MCF 10A (cell line): ENCODE measurements at places on chromosomes 6 and 20. TPM values are rescaled to one million over a fixed set of nuclear protein-coding genes. Genes with fewer than 3 reads are reported as not detected.

DNA sequence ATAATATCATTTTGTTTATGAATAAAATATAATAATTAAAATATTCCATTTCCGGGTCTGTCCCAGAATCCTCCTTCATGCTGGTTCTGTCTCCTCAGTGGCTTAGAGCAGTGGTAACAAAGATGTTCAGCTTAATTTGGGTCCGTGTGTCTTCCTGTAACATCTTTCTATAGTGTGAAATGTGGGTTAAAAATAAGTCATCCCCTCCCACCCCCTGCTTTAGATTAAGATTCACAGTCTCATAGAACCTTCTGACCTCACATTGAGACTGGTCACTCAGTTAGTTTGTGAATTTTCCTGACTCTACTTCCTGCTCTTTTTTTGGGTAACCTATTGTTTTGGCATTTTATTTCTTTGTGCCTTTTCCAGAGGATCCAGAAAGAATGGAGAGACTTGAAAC, 55.2 kb downstream of the SLX4IP start:
- no peak overlapping the region for H3K27ac ChIP-seq
- H3K4me3 ChIP-seq = no peak overlapping the region
- H3K36me3 ChIP-seq = no peaks in the 10 kb centered on the region
- peaks cover 17% of the 10 kb centered on the region for H3K4me1 ChIP-seq
- no peaks in the 10 kb centered on the region for H3K27me3 ChIP-seq

DNA sequence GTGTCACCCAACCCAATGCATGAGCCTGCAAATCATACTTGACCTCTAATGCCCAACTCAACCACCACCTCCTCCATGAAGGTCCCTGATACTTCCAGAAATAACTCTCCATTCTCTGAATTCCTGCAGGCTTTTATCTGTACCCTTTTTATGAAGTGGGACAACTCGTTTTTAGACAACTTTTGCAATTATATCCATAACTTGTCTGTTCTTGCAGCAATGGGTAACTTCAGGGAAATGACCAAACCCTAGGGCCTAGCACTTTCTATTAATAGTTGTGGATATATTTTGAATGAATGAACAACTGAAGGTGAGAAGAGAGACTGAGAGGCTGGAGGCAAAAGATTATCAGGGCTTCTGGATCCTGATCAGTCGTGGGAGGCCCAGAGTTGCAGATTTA, 236.6 kb upstream of the MOCS1 start:
- H3K4me3 ChIP-seq = no peak overlapping the region
- H3K27ac ChIP-seq = no peak overlapping the region
- H3K27me3 ChIP-seq = no peaks in the 10 kb centered on the region
- no peaks in the 10 kb centered on the region for H3K4me1 ChIP-seq
- H3K36me3 ChIP-seq = no peaks in the 10 kb centered on the region

- no peaks in the 10 kb centered on the region for H3K36me3 ChIP-seq
- no peak for DNase-seq
- no peak overlapping the region for H3K27ac ChIP-seq
- peaks cover 91% of the 10 kb centered on the region for H3K27me3 ChIP-seq
- H3K4me3 ChIP-seq = no peak overlapping the region
These were observed 21.1 kb downstream of the FOXA2 start for GRCh38 chr20:22563062-22563965.

GRCh38 chr6:153101461-153101860, 29.6 kb downstream of the RGS17 start:
- DNase-seq = no peak
- no peak overlapping the region for H3K4me3 ChIP-seq
- H3K36me3 ChIP-seq = no peaks in the 10 kb centered on the region
- H3K4me1 ChIP-seq = peaks cover 15% of the 10 kb centered on the region
- H3K27ac ChIP-seq = no peak overlapping the region

DNA sequence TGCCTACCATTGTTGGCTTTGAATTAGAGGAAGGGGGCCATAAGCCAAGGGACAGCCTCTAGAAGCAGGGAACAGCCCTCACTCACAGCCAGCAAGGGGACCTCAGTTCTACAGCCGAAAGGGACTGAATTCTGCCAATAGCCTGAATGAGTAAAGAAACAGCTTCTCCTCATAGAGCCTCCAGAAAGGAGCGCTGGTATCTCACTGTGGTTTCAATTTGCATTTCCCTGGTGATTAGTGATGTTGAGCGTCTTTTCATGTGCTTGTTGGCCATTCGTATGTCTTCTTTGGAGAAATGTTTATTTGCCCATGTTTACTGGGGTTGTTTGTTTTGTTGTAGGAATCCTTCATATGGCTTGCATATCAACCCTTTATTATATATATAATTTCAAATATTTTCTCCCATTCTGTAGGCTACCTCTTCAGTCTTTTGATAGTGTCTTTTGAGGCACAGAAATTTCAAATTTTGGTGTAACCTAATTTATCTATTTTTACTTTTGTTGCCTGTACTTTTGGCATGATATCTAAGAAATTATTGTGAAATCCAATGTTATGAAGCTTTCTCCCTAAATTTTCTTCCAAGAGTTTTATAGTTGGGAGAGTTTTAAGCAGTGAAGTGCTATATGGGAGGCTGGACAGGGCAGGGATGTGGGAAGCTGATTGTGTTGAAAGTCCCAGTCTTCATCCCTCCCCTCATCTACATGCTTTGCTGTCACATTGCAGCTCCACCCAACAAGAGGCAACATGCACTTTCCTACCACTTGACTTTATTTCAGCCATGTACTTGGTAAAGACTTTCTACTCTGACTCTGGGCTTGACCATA, 82.3 kb upstream of the SHLD1 start:
- H3K27ac ChIP-seq = peak overlapping the region; percentile 1
- DNase-seq = no peak
- no peak overlapping the region for H3K4me3 ChIP-seq
- no peaks in the 10 kb centered on the region for H3K27me3 ChIP-seq
- H3K36me3 ChIP-seq = peaks cover 6% of the 10 kb centered on the region

GRCh38 chr20:48686238-48687116, 141.3 kb downstream of the PREX1 start:
- DNase-seq = peak; percentile 65
- H3K36me3 ChIP-seq = no peaks in the 10 kb centered on the region
- H3K4me3 ChIP-seq = no peak overlapping the region
- peaks cover 10% of the 10 kb centered on the region for H3K4me1 ChIP-seq

- no peaks in the 10 kb centered on the region for H3K4me1 ChIP-seq
- H3K4me3 ChIP-seq = no peak overlapping the region
- no peaks in the 10 kb centered on the region for H3K27me3 ChIP-seq
- no peak overlapping the region for H3K27ac ChIP-seq
These were observed 150.7 kb upstream of the SOX4 start for GRCh38 chr6:21442874-21443273.

- peaks cover 80% of the 10 kb centered on the region for H3K27me3 ChIP-seq
- no peak for DNase-seq
- H3K36me3 ChIP-seq = no peaks in the 10 kb centered on the region
- H3K27ac ChIP-seq = no peak overlapping the region
- H3K4me3 ChIP-seq = no peak overlapping the region
These were observed 21.8 kb downstream of the PDYN start for GRCh38 chr20:1971893-1972586.

DNA sequence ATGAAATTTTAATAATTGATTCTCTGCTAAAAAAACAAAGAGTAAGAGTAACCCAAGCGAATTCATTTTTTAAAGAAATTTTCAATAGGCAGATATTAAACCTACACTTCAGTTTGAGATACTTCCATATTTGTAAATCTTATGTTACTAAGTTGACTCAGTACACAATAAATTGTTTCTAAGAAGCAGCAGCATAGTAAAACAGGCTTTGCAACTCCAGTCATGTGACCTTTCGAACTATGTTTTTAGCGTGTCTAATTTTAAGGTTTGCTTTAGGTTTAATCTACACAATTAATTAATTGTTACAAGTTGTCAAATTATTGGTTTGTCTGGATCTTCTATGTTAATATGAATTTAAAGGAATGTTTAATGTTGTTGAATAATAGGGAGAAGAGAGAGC, 708.9 kb upstream of the CITED2 start:
- H3K4me3 ChIP-seq = no peak overlapping the region
- no peak for DNase-seq
- H3K27ac ChIP-seq = peak overlapping the region; percentile 88
- no peaks in the 10 kb centered on the region for H3K27me3 ChIP-seq

DNA sequence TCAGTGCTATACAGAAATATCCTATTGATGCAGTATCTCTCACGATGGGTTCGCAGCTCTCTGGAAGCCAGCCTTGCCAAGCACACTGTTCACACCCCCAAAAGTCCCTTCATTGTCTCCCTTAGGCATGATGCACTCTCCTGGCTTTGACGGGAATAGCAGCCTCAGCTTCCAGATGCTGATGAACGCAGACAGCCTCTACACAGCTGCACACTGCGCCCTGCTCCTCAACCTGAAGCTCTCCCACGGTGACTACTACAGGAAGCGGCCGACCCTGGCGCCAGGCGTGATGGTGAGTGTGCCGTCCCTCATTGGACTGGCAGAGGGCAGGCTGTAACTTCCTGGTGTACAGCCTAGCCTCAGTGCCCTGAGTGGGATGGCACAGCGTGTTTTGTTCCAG, 60.0 kb upstream of the PBOV1 start:
- peak; percentile 21 for DNase-seq
- H3K36me3 ChIP-seq = no peaks in the 10 kb centered on the region
- H3K27me3 ChIP-seq = no peaks in the 10 kb centered on the region
- H3K4me3 ChIP-seq = no peak overlapping the region

DNA sequence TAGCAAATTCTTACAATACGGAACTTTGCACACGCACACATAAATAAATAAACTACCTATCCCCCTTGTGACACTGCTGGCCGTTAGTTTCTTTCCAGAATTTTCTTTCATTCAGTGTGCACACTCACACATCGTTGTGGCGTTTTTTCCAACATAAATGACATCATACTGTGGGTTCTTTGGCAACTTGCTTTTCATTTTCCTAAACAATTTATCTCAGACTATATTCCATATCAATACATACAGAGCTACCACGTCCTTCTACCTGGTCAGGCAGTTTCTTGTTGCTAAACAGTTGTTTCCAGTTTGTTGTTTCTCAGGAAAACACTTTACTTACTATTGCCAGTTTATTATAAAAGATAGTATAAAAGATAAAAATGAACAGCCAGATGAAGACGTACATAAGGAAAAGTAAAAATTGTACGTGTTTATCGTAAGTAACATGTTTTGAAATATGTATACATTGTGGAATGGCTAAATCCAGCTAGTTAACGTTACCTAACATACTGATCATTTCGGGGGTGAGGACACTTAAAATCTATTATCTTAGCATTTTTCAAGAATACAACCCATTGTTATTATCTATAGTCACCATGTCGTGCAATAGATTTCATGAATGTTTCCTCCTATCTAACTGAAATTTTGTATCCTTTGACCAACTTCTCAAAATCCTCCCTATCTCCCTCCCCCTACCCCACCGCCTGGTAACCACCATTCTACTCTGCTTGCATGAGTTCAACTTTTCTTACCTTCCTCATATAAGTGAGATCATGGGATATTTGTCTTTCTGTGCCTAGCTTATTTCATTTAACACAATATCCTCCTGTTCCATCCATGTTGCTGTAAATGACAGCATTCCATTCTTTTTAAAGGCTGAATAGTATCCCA, 1.2 kb upstream of the TP53RK start:
- no peaks in the 10 kb centered on the region for H3K27me3 ChIP-seq
- H3K4me1 ChIP-seq = peaks cover 23% of the 10 kb centered on the region
- H3K27ac ChIP-seq = peak overlapping the region; percentile 92
- peaks cover 17% of the 10 kb centered on the region for H3K36me3 ChIP-seq
- no peak for DNase-seq

Gene ENPP3
- total RNA-seq = not detected in 2 replicates

Gene TMEM244
- total RNA-seq = not detected in 2 replicates

Gene TBX18
- total RNA-seq = 0.39 and 0.42 TPM in 2 replicates

Gene ADGRF4
- 1.2 and 4.0 TPM in 2 replicates for total RNA-seq

Gene HLA-DMA
- total RNA-seq = 2.4 and 2.9 TPM in 2 replicates

Gene SYTL3
- 0.65 and 0.83 TPM in 2 replicates for total RNA-seq

Gene DOP1A
- 25.8 and 31.3 TPM in 2 replicates for total RNA-seq

Gene LIN28B
- not detected in 2 replicates for total RNA-seq

Gene SLC2A4RG
- 85.0 and 105 TPM in 2 replicates for total RNA-seq
